ENCODE measurements at places on chromosomes 1 and 21.

DNA sequence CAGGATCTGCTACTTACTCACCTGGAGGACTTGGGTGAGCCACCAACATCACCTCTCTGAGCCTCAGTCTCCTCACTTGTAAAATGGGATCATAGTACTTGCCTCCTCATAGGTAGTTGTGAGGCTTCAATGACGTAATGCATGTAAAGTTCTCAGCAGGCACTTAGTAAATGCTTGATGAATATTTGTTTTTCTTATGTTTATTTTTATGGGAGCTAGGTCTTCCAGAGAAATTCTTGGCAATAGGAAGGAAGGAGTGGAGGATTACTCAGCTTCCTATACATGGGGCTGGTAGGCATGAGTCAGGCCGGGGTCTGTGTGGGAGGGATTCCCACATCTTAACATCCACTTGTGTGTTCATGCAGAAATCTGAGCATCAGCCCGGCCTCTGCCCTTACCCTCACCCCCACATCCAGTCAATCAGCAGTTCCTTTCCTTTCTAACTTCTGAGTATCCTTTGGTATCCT lies 95.4 kb upstream of the USP24 start:
- no peak for DNase-seq

- no peak for DNase-seq
Measured at GRCh38 chr1:169163059-169163458, 56.6 kb downstream of the ATP1B1 start.

GRCh38 chr1:173241528-173242347 lies 34.6 kb upstream of the TNFSF4 start:
- no peak for DNase-seq

- DNase-seq: peak; percentile 47
Measured at GRCh38 chr1:160400223-160400645, at the start of gene VANGL2. Gene VANGL2 (plus strand): TSS chr1:160400564. CDS start chr1:160415838, 15,274 bp downstream.

GRCh38 chr1:212295579-212295978 lies 10.4 kb downstream of the PPP2R5A start:
- DNase-seq: no peak

- DNase-seq: no peak
Measured at GRCh38 chr1:117580436-117580835, 25.4 kb upstream of the TENT5C start.

DNA sequence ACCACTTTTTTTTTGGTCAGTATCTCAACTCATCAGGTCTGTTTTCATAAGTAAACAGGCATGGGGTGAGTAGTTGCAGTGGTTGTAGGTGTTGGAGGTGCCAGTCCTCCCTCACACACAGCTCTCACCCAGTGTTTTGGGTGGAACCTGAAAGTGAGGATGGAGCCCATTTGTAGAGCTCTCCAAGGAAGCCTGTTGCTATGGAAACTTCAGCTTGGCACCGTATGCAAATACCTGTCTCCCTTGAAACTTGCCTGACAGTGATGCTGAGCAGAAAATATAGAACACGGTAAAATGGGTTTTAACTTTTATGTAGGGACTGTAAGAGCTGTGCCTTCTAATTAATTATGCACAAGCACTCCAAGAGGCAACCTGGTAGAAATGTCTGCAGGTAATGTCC lies 214.1 kb downstream of the AJAP1 start:
- DNase-seq: no peak

DNA sequence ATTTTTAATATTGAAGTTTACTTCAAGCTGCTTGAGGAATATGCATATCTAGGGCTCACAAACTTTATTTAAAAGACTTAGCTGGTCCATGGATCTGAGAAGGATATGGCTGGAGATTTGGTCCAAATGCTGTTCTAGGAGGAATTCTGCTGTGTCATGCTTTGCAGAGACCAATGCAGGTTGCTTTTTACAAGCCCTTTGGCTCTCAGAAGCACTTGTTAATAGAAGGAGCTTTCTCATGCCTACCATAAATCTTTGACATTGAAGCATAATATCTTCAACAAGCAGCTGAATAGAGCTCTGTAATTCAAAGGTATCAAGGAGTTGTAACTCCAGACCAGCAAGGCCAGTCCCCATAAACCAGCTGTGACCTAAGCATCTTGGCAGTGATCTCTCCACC lies 299.1 kb downstream of the HHAT start:
- DNase-seq: no peak

GRCh38 chr1:80987106-80987505 lies 813.6 kb upstream of the ADGRL2 start:
- DNase-seq: no peak

DNA sequence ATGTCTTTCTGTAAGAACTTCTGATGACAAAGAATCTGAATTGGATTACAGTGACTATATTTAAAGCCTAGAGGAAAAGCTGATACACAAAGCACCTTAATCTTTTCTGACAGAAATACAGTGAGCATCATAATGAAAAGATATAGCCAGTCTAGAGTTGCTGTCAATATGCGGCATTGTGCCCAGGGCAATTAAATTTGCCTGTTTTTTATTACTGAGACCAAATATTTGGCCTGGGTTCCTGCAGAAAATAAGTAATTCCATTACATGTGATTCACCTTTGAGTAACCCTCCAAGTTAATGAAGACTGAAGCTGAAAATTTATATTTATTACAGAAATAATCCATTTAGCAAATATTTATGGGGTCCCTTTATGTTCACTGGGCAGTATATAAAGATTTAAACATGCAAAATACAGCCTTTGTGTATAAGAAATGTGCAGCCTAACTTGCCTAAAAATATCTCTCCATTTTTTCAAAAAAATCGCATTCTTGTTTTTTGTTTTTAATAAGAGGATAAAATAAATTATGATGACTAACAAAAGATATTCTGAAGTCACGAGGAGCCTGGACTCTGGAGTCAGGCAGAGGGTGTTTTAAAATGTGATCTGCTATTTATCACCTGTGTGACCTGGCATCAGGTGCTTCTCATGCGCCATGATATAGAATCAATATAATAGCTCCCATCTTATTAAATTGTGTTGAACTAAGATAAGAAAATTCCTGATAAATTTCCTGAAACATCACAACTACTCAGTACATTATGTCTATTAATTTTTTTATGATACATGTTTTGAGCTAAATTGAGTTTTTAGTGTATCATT lies 83.6 kb downstream of the SGIP1 start:
- DNase-seq: no peak

GRCh38 chr1:171434717-171435346 lies 50.5 kb upstream of the PRRC2C start:
- DNase-seq: no peak

DNA sequence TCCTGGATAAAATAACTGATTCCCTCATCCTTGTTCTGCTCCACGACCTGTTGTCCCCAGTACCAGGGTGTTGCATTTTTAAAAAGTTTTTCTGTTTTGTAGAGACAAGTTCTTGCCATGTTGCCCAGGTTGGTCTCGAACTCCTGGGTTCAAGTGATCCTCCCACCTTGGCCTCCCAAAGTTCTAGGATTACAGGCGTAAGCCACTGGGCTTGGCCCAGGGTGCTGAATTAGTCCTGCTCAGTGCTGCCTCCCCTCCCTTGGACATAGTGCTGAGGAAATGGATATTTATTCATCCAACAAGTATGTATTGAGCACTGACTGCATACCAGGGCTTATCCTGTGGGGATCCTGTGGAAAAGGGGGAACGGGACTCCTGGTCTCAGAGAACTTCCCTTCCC lies 126.4 kb downstream of the PTPRU start:
- no peak for DNase-seq

Data from NCI-H510A (cell line).